Kidney epithelial cell (primary cell): ENCODE measurements at places on chromosomes 6 and 20.

GRCh38 chr6:39426073-39426456 is 103.6 kb upstream of the KCNK16 start:
- DNase-seq = peak; percentile 31

DNA sequence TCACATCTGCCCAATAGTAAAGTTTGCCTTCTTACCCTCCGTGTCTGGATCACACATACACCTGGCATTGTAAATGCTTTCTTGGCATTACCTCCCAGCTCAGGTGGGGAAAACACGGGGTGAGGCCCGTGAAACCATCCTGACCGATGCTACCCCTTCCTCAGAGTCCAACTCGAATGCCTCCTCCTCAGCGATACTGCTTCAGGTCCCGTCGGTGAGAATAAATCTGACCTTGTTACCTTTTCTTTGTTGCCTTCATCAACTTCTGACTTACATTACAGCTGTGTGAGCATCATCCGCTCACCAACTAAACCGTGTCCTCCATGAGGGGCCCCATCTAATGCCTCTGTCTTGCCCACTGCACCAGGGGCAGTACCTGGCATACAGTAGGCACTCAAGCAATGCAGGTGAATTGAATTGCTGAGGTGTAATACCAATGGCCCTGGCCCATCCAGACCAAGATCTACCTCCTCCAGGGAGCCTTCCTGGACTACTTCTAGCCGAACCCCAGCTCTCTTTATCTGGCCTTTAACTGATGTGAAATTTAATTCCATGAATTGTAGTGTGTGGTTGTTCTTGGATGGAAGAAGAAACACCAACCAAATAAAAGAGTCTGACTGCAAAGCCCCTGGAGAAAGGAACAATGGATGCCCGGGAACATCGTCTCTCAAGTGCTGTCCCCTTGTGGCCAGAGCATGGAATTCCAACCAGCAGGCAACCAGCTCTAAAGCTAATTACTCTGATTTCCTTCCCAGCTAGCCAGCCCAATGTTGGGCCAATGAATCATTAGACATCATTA is 141.5 kb downstream of the ANKRD60 start:
- DNase-seq = no peak

DNA sequence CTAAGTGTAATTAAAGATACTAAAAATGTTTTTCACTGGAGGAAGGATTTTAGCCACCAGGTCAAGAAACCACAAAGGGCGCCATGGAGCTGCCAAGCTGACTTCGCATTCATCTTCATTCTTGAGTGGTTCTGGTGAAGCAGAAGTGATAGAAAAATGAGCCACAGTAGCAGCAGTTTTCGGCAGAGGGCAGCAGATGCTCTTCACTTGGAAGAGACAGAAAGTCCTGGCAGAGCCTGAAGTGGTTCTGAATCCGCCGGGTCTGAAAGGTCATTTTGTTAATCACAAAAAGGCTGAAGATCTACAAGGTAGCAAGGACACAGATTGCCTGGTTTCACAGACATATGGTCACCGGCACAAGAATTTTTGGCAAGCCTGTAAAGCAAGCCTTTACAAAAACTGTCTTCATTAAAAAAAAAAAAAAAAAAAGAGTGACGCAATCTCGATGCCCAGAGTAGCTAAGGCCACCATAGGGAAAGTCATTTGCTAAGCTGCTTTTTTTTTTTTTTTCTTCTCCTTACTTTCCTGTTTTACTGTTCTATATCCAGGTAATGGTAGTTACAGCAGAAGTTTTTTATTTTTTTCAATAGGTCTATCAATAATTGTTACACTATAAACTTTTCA is 345.1 kb upstream of the AGPAT4 start:
- DNase-seq = peak; percentile 5

DNA sequence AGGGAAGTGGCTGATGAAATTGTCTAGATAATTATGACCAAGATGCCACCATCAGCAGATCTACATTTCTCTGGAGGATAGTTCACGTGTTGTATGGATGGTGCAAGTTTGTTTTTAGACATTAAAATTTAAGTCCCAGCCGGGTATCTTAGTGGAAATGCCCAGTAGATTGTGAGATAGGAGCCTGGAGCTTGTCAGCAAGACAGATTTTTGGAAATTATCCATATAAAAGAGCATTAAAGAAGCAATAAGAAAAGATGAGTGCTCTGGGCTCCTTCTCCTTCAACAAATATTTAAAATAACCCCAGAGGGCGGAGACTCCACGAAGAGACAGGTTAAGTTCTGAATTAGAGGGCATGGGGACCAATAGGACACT is 47.6 kb upstream of the SMLR1 start:
- no peak for DNase-seq

GRCh38 chr20:51322164-51322707 is 220.3 kb downstream of the NFATC2 start:
- no peak for DNase-seq

DNA sequence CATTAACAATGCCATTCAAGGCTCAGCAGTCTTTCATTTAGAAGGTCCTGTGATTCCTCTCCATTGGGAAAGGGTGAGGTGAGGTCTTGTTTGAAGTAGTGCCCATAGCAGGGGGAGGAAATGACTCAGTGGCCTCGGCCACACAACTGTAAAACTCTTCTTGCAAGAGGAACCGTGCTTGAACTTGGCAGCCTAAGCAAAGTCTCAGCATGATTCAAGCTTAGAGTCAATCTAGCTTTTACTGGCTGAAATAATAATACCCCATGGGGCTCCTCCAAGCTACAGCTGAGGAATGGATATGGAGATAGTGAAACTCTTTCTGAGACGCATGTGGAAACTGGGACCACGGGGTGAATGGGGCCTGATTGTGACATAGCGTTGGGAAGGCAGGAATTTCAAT is 428.2 kb downstream of the BMP2 start:
- peak; percentile 79 for DNase-seq

- DNase-seq = no peak
Observed at GRCh38 chr6:119614138-119614537, 264.6 kb upstream of the MAN1A1 start.

DNA sequence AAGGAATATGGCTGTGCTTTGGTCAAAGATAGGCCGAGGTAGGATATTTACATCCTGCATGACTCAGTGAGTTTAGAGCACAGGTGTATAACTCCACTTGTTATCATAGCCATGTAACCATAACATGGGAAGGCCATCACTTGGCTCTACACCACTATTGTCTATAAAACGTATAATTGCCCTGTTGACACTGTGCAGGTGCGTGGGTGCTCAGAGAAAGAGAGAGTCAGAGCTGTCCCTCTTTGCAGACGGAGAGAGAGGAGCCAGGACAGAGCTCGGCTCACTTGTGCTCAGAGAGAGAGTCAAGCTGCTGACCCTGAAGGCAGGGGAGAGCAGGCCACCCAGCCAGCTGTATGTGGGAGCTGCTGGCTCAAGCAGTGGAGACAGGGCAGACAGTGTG is 46.0 kb downstream of the OR2B6 start:
- no peak for DNase-seq

DNA sequence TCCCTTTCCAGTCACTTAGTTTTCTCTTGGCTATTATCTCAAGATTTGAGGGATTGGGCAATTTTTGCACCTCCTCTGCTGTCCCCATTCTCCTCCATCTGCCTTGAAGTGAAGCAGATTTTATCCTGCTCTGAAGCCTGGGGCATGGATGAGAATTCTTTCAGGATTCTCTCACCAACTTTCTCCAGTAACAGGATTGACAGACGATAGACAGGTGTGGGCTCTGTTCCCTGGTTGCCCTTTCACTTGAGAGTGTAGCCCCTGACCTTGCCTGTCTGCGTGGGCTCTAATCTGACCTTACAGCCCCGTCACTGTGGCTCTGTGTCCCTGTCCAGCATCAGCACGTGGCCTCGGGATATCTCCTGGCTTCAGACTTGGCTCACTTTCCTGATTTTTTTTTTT is 27.1 kb downstream of the CDYL start:
- DNase-seq = no peak

- DNase-seq = no peak
Observed at GRCh38 chr6:148934961-148935360, 188.1 kb downstream of the UST start.

GRCh38 chr20:1968964-1969363 is 24.9 kb downstream of the PDYN start:
- no peak for DNase-seq

GRCh38 chr6:35790683-35791082 is 6.4 kb downstream of the CLPS start:
- DNase-seq = no peak

DNA sequence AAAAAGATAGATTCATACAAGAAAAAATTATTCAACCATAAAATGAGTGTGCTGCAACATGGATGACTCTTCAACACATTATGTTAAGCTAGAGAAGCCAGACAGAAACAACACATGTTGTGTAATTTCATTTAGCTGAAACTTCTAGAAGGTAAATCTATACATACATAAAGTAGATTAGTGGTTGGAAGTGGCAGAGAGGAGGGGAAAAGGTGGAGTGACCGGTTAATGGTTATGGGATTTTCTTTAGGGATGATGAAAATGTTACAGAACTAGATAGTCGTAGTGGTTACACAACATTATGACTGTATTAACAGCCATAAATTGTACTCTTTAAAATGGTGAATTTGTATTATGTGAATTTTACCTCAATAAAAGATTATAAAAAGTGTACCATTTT is 304.1 kb upstream of the SLC35B3 start:
- no peak for DNase-seq

DNA sequence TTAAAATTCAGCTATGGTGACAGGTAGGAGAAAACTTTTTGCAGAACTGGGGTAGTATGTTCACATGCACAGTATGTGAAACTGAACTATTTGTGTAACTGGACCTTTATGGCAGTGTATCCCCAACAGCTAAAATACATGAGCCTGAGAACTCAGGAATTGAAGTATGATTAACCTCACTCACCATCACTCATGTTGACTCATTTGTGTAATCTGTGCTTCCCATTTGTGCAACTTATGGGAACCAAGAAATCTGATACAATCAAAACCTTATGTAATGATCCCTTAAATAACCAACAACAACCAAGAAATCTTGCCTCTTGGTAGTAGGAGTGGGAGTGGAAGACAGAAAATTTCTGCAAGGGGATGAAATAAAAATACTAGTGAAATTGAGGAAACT is 674.9 kb downstream of the HDGFL1 start:
- DNase-seq = peak; percentile 34

GRCh38 chr6:32290886-32291450 is 67.1 kb upstream of the NOTCH4 start:
- no peak for DNase-seq

- DNase-seq = no peak
Observed at GRCh38 chr20:63344616-63345327, 16.4 kb downstream of the CHRNA4 start.

DNA sequence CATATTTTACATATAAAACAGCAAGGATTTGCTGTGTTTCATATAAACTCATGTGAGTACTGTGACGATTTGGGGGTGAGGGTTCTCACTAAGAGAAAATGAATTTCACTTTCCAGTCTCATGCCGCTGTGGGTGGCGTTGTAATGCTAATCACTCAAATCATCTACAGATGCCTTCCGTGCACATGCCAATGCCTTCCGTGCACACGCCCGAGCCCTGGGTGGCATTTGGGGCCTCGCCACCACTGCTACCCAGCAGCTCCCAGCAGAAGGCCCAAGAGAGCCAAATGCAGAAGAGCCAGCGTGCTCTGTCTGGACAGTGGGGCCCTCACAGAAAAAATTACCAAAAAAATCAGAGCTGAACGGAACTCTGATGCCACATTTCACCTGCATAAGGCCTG is 53.7 kb downstream of the WDR27 start:
- no peak for DNase-seq

- no peak for DNase-seq
Observed at GRCh38 chr20:49515586-49515985, 33.1 kb upstream of the KCNB1 start.

GRCh38 chr6:36387440-36388303 is at the start of gene ETV7:
TSS of gene ETV7 (minus strand) at chr6:36387669. CDS start at chr6:36387541, 128 bp downstream.
- no peak for DNase-seq

DNA sequence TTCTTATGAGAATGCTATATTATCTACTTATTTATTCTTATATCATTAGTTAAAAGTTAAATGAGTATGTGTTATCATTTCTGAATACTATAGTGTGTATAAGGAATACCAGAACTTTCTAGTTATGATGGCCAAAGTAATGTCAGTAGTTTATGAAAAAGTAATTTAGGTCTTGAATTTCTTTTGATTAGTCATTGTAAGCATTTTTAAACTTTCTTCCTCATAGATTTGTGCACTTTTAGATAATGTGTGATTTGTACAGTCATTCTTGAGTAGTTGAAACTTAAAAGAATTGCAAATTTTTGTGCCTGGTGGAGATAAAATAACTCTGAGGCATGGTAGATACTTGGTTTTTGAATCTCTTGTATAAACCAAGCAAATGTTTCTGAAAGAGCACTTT is 311.3 kb downstream of the CDKAL1 start:
- DNase-seq = no peak

DNA sequence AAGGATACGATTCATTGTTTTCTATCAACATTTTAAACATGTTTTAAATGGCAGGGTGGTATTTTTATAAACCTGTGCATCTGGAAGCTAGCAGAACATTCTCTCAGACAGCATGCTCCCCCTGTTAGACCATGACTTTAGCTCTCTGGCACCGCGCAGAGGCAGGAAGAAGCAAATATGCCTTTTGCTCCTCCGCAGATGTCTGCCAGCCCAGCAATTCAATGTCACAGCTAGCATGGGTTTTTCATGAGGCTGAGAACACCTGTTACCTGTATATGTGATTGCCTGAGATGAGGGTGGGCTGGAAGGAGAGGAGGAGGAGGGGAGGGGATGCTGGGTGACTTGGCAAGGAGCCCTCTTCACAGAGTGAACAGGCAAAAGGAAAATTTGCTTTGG is 6.7 kb downstream of the MTCH1 start:
- no peak for DNase-seq

DNA sequence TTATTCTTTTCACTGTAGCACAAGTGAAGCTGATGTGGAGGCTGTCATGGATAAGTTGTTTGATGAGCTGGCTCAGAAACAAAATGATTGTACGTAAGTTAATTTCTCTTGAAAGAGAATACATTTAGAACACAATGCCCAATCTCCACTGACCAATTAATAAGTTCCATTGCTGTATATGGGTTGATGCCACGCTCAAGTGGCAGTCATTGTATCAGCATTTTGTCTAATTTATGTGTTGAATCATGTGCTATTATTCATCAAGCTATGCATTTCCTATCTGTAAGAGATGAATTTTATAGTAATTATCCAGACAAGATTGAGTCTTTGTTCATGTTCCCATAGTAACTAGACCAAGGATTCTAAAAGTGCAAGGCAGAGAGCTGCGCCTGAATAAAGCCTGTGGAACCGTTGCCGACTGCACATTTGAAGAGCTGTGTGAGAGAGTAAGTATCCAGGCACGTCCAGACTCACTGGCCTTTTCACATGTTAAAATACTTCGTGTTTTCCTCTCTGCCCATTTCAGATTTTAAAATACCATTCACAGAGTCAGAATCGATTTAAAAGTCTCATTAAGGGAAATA is 83.8 kb upstream of the FOXO3 start:
- DNase-seq = no peak

- DNase-seq = no peak
Observed at GRCh38 chr20:44659931-44660330, 8.4 kb upstream of the ADA start.

GRCh38 chr20:24376311-24377099 is 92.9 kb upstream of the SYNDIG1 start:
- no peak for DNase-seq

GRCh38 chr20:17128206-17128605 is 98.6 kb upstream of the PCSK2 start:
- no peak for DNase-seq

GRCh38 chr6:156879186-156879585 is 102.0 kb downstream of the ARID1B start:
- DNase-seq = no peak
